ENCODE measurements at places on chromosomes 2 and 18.
A peak's percentile ranks its signal among the peaks of the same experiment; 100 is the strongest.

GRCh38 chr2:172108587-172108930 is 5.9 kb upstream of the DLX2 start:
- DNase-seq = no peak

GRCh38 chr2:190569994-190570755 is 35.7 kb upstream of the NEMP2 start:
- DNase-seq = no peak

DNA sequence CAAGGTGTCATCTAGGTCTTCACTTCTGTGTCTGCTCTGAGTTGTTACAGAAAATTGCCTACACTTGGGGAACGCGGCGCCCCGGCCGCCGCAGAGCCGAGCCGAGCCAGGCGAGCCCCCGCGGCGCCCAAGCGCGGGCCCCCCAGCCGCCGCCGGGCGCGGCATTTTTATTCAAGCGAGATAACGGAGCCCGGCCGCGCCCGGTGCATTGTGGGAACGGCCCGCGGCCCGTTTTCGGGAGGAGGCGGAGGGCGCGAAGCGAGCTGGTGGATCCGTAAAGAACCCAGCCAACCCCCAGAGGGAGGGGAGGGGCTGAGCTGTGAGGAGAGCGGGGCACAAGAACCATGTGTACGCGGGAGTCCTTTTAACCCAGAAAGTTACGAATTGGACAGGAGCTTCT is 191.8 kb downstream of the FTCDNL1 start:
- DNase-seq = no peak

DNA sequence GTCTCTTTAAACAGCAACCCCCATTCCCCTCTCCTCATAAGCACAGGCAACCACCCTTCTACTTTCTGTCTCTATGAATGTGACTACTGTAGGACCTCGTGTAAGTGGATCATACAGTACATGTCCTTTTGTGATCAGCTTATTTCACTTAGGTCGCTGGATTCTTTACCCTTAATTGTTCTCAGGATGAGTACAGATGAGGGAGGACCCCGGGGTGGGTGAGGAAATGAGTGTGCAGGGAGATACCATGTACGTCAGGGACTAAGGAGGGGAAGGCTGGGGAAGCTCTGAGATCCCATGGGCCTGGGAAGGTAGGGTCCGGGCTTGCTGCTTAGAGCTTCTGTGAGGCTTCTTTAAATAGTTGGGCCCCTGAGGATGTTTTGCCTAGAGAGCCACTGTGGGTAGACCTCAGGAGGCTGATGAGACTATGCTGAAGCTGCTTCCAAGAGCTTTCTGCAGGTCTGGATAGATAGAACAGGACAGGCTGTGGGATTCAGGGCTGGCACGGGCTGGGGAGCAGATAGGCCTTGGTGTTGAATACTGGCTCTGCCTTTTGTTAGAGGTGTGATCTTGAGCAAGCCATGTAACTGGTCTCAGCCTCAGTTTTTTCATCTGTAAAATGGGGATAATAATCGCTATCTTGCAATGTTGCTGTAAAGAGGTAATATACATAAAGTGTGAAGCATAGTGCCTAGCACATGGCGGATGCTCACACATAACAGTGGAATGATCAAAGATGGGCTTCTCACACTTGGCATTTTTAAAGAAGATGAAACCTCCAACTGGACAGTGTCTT is 155.3 kb downstream of the PRKCE start:
- no peak for DNase-seq

DNA sequence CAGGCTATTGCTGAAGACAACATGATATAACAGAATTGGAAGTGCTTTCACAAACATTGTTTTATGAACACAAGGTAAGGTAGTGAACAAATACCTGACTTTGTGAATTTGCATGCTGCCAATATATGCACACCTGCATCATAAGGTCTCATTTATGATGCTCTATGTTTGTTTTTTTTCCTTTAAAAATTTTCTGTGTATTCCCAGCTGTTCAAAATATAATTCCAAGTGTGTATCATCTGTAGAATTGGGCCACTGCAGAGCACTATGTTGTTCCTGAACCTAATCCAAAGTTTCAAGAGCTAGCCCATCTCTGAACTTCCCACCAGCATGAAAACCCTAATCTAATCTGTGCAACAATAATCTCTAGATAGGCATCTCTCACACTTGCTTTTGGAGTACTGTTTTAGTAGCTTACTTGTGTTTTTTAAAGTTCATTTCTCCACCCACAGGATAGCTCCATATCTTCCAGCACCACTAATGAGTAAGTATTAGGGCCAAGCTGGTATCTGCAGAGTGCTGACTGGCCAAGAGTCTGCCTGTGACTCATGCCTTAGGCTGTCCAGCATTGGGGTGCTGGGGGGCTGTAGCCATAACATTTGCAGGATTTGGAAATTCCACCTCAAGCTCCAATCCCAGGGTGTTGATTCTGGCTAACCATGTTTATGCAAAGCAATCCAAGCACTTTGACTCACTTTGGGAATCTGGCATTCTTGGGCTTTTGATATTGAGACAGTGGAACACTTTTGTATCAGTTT is 208.2 kb upstream of the REV1 start:
- no peak for DNase-seq

DNA sequence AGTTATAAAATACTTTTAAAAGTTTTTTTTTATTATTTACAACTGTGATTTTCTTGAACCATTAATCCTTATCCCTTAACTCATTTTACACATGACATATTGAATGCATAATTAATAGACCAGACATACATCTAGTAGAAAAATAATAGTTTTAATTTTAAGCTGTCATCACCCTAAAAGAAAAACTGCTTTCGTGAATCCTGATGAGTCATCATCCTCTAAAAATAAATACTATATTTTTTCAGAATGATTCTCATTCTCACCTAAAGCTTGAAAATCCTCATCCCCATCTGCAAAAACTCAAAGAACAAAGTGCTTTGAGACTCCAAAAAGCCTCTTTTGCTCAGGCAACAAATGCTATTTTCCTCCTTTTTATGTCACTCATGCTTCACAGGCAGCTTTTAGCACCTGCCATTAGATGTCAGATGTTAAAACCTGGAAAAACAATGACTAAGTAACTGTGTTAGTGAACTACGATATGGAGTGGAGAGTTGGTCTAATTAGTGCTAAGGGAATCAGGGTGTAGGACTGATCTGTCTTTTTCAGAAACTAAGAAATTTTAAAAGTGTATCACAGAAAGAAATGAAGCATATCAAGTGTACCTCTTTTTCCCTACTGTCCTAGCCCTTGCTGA is 297.6 kb downstream of the TMX3 start:
- no peak for DNase-seq

DNA sequence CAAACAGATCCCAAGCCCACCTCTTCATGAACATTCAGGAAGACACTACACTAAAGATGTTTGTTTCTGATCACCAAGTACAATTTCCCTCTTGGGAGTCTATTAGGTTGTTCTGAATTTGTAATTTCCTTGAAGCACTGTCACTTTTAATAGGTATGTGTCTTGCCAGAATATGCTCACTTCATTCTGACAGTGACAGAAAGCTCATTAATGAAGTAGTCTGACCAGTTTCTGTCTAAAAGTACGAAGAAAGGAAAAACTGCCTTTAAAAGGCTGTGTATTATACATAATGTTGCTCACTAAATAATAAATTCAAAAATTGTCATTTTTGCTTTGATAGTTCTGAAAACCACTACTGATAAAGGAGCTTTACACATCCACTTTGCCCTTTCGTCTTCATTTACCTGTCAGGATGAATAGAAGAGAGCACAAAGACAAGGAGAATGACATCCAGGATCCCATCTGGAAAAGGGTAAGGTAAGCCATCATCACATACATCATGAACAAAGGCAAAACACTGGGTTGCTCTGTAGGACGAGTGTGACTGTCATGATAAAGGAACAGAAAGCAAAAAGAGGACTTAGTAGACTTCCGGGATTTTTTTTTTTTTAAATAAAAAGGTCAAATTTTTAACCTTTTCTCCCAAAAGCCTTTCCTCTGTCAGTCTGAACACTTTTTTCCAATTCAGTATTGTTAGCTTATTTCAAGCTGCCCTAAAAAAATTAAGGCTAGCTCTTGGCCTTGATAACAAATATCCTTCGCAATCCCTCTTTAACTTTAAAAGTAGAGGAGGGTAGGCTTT is 103.4 kb downstream of the METTL8 start:
- no peak for DNase-seq

DNA sequence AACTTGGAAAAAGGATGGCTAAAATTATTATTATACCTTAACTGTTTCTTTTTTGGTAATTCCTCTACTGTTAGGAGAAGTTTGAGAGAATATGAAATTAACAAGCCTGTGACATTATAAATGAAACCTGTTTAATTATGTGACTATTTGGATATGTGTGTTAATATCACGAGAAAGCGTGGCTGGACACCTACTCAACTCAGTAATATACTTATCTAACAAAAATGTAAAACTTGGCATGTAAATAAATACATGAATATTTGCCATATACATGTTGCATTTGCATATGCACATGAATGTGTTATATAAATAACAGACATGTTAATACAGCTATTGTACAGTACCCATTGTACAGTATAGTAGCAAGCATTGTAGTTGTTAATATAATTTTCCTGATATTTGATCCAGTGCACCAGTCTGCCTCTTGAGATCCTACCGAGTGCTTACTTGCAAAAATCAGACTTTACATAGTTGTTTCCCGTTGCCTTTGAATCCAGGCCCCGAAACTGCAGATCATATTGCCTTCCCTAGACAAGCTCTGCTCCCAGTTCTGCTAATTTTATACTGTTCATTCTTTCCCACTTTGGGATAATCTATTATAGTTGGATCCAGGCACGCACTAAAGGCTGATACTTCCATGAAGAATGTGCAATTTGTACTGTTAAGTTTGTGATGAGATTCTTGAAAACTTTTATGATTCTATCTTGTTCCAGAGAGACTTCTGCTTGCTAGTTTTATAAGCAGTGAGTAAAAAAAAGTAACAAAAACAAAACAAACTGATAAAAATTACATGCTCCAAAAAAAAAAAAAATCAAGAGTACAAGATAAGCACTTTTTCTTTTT is 395.6 kb downstream of the ARHGAP15 start:
- DNase-seq = no peak

- no peak for DNase-seq
Measured at GRCh38 chr2:69603146-69603743, 40.3 kb downstream of the AAK1 start.

DNA sequence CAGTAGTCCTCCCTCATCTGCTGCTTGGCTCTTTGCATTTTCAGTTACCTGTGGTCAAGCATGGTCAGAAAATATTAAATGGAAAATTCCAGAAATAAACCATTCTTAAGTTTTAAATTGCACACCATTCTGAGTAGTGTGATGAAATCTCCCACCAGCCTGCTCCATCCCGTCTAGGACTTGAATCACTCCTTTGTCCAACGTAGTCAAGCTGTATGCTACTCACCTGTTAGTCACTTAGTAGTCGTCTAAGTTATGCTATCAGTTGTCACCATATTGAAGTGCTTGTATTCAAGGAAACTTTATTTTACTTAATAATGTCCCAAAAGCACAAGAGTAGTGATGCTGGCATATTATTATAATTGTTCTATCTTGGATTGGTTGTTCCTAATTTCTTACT is 172.5 kb downstream of the FIGN start:
- no peak for DNase-seq

- DNase-seq = no peak
Measured at GRCh38 chr18:32110005-32110404, 18.3 kb downstream of the RNF138 start.

DNA sequence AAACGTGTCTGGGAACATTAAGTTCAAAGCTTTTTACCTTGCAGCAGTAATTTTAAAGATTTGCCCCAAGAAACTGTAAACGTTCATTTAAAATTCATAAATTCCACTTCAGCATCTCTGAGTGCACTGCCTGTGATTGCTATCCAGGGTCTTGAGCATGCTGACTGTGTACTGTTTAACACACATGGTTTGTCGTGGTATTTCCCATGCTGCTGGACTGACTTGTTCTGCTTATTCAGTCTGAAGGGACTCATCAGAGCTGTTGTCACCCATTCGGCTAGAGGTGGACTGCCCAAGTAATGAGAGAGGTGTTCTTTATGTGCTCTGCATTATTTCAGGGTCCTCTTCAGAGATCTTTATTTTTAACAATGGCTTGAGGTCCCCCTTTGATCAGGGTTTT is 53.1 kb downstream of the RHBDD1 start:
- DNase-seq = no peak

DNA sequence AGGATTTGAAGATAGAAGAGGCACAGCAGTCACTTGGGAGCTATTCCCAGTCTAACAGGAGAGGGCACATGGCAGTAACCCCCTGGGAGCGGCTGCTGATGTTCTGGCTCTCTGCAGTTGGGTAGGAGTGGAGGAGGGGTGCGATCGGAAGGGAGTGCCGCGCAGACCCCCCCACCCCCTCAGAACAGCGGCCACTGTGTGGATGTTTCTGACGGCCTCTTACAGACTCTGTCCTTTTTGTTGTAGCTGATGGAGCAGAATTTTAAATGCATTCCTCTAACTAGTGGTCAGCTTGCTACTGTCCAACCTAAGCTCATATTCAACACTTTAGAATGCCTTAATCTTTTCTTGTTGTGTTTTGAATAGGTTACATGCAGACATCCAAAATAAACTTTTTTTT is 127.9 kb downstream of the AGAP1 start:
- DNase-seq = no peak

DNA sequence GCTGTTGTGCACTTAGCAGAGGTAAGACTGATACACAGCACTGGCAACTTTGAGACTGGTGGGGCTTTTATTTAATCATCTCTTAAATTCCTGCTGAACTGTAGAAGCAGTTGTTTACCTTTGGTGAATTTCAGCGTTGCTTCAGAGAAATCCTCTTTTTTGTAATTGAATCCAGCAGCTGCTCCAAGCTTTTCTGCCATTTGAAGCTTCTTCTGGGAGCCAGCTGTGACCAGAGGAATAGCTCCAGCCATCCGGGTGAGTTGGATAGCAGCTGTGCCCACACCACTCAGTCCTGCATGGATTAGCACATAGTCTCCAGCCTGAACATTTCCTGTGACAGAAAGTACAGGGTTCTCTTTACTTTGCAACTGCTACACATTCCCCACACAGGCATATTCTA is 3.9 kb downstream of the TP53I3 start:
- no peak for DNase-seq

- no peak for DNase-seq
Measured at GRCh38 chr2:57567245-57567644, 479.4 kb upstream of the VRK2 start.

GRCh38 chr2:207692206-207693065 is 19.0 kb upstream of the CCNYL1 start:
- peak; percentile 30 for DNase-seq

DNA sequence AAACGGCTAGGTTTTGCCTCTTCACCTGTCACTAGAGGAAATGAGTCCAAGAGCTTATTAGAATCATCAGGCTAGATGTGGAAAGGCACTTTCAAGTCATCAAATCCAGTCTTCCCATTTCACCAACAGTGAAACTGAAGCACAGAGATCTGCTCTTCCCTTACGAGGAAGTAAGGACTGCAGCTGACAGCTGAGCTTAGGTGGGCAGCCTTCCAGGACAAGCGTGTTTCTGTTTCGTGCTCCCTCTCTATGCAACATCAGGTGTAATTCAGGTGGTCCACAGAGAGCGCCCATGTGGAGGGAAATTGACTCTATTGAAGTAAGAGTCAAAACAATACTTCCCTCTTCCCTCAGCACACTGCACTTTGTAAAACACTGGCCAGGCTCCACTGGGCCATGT is 5.5 kb downstream of the CYRIA start:
- no peak for DNase-seq

GRCh38 chr2:8520791-8521344 is 161.0 kb upstream of the ID2 start:
- DNase-seq = no peak
